ENCODE measurements at places on chromosomes 2 and 18.

- DNase-seq, result no peak
Measured at GRCh38 chr2:241540401-241540770, 18.2 kb upstream of the BOK start.

DNA sequence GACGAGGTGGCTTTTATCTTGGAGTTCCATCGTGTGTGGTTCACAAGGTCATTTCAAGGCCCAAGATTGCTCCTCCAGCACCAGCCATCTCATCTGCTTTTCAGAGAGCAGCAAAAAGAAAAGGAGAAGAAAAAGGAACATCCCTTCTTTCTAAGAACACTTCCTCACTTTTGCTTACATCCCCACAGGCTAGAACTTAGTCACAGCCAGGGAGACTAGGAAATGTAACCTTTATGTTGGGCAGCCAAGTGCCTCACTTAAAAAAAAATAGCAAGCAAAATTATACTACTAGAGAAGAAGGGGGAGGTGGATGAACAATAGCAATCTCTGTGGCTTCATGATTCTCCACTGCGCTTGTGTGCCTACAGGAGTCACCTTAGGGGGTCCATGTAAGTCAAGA, 141.8 kb downstream of the SMAD2 start:
- DNase-seq, result no peak

GRCh38 chr2:239806758-239807434, 218.2 kb downstream of the NDUFA10 start:
- DNase-seq, result no peak

- no peak for DNase-seq
Measured at GRCh38 chr18:35949903-35950627, 22.4 kb upstream of the RMP24 start.

- peak; percentile 70 for DNase-seq
Measured at GRCh38 chr2:37389989-37390765, 45.7 kb downstream of the QPCT start.

GRCh38 chr2:62808554-62808953, 103.0 kb downstream of the EHBP1 start:
- no peak for DNase-seq

GRCh38 chr2:173192071-173192470, 116.4 kb downstream of the MAP3K20 start:
- DNase-seq, result no peak

DNA sequence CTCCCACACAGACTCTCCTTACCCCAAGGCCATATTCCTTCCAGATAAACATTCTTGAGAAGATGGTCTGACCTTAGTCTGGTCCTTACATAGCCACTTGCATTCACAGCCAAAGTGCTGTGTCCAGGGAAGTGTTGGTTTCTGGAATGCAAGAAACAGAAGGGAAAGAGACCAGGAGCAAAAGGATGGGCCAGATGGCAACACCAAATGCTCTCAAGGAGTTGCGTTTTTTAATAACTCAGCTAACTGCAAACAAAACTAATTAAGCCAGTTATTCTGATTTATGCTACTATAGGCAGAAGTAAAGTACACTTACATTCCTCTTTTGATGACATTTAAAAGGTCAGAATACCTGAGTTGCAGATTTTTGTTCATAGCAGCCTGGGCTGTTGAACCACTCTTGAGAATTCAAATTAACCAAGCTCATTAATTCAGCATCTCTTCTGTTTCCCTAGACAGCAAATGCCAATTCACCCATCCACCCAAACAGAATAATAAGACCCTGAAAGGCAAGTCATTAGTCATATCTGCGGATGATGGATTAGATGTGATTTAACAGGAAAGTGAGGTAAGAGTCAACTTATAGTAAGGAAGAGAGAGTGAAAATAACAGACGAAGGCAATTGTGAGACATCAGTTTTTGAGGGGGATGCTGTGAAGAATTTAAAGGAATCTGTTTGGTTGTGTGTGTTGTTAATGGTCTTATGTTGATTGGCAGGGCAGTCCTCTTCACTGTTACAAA, 18.8 kb downstream of the CCDC85A start:
- DNase-seq, result no peak

DNA sequence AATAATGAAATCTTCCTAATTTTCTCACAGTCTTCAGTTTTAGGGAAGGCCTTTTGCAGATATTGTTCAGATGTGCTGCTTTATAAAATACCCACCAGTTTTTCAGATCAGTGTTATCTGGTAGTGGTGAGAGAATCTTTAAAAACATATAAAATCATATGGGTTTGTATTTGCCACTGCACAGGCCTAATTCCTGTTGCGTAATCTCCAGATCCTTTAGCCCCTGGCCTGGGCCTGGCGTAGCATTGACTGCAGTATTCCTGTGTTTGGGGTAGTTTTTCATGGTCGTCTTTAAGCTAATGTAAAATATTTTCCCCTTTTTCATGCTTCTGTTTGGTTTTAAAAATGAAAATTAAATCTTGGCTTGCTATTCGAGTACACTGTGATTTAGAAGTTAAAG, 43.2 kb downstream of the TSHZ1 start:
- no peak for DNase-seq

GRCh38 chr18:28147674-28148171, 29.2 kb downstream of the CDH2 start:
- no peak for DNase-seq

- DNase-seq, result peak; percentile 20
Measured at GRCh38 chr2:10303694-10304378, 1.1 kb downstream of the HPCAL1 start.

GRCh38 chr18:13577091-13577697, 149.2 kb downstream of the FAM210A start:
- DNase-seq, result no peak

GRCh38 chr2:224479826-224480225, 77.9 kb upstream of the FAM124B start:
- no peak for DNase-seq

- no peak for DNase-seq
Measured at GRCh38 chr18:59387687-59388565, 28.9 kb upstream of the LMAN1 start.

DNA sequence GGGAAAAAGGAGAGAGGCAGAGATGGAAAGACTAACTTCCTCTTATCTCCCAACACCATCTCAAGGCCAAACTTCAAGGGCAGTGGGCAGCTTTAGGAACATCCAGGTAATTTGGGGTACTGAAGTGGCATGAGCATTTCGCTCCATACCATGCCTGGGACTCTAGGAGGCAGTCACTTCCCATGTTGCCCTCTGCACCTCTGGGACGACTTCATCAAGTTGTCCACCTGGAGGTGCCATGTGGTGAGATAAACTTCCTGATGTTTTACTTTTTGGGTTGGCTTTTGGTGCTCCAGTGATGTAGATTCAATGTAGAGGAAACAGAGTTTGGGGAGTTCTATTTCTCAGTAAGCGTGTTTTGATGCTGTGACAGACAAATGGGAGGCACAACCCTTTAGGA, 56.3 kb upstream of the UPP2 start:
- no peak for DNase-seq

DNA sequence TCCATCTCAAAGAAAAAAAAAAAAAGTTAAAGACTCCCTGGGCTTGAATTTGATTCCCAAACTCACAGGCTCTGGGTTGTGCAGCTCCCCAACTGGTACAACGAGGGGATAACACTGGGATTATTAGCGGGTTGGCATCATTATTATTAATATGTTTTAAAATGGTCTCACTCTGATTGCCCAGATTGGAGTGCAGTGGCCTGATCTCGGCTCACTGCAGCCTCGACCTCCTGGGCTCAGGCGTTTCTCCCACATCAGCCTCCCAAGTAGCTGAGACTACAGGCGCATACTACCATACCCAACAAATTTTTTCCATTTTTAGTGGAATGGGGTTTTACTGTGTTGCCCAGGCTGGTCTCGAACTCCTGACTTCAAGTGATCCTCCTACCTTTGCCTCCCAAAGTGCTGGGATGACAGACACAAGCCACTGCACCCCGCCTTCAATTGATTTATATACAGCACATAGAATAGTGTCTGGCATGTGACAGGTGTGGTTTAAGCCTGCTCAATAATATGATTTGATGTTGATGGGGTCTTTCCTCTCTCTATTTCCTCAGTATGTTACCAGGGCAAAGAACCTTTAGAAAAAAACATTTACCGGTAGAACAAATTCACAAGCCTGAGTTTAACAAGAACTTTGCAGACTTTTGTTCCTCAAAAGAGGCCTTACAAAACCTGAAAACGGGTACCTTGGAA, 12.2 kb downstream of the MYCN start:
- no peak for DNase-seq

DNA sequence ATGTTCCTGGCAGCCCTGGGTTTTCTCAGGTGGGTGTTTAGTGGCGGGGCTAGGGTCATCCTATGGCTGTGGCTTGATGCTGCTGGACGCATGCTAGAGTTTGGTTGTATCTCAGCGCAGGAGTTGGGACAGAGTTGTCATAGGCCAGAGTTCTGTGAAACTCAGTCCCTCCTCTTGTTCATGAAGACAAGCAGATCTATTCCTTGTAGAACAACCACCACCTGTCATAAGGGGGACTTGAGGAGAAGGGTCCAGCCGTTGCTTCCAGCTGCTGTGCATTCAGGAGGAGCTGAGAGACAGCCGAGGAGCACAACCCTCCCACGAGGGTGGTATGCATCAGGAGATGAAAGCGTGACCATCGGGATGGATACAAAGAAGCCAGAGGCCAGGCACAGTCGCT, 26.4 kb downstream of the DCDC2C start:
- DNase-seq, result no peak

- DNase-seq, result no peak
Measured at GRCh38 chr18:7958081-7958896, 391.2 kb downstream of the PTPRM start.

- no peak for DNase-seq
Measured at GRCh38 chr2:183000846-183001245, 37.4 kb downstream of the NCKAP1 start.

GRCh38 chr2:8300216-8300615, 381.6 kb upstream of the ID2 start:
- no peak for DNase-seq

DNA sequence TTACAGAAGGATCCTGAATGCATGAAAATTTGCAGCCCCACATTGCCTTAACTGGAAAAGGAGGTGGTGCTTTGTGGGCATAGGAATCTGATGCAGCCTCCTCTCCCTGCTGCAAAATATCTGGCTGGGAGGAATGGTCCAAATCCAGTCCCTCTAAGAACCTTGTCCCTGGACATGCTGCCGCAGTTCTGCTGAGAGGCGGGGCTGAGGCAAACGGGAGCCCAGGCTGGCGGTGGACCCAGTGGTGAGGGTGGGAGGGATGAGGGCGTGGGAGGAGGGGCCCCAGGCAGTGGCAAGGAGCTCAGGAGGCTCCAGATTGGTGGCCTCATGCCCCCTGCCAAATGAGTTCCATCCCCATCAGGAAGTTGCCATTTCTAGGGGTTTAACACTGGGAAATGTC, 36.2 kb downstream of the ZAP70 start:
- no peak for DNase-seq

- DNase-seq, result no peak
Measured at GRCh38 chr2:64634345-64635267, 19.1 kb downstream of the SERTAD2 start.

GRCh38 chr2:233248999-233249398, 2.5 kb upstream of the ATG16L1 start:
- DNase-seq, result no peak

GRCh38 chr2:57891086-57891712, 155.4 kb upstream of the VRK2 start:
- no peak for DNase-seq

GRCh38 chr2:239819974-239820555, 205.1 kb downstream of the NDUFA10 start:
- no peak for DNase-seq

- DNase-seq, result no peak
Measured at GRCh38 chr2:133390156-133390555, 178.1 kb downstream of the NCKAP5 start.

- DNase-seq, result no peak
Measured at GRCh38 chr2:62578803-62579640, 73.0 kb upstream of the TMEM17 start.

GRCh38 chr2:67564076-67564475, 166.9 kb downstream of the ETAA1 start:
- no peak for DNase-seq

DNA sequence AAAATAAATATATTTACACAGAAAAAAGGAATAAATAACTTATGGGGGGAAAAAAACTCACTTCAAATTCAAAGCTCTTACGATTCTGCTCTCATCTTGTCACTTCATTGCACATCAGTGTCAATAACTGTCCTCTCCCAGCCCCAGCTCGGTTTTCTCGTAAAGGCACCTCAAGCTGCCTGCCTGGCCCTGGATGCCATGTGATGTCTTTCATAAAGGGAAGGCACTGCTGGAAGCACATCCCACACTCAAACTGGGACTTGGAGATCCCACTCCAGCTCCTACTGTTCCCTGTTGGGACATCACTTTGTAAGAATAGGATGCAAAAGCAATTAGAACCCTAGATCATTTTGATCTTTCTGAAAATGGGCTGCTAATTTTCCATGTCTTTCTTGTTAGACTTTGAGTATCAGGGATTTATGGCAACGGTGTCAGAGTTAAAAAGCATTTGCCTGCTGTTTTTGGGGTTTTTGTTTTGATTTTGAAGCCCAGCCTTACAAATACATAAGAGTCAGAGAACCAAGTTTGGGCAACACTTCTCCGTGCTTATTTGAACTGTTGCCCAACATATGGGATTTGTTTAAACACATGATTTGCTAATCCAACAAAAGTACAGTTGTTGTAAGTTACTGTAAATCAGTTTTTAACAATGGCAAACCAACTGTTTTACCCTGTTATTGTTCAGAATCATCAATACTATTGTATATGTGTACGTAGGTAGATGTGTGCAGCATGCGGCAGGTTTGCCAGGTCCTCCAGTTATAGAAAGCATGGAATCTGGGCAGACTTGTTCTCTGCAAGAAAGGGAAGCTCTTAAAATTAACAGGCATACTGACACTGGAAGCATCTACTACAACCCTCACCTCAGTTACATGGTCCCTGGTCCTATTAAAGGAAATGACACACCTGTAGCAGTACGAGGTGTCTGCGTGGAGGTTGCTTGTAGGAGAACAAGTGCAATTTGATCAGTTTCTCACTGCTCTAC, 20.6 kb downstream of the SERTAD2 start:
- no peak for DNase-seq

- DNase-seq, result no peak
Measured at GRCh38 chr2:153222231-153223165, 256.1 kb downstream of the RPRM start.

DNA sequence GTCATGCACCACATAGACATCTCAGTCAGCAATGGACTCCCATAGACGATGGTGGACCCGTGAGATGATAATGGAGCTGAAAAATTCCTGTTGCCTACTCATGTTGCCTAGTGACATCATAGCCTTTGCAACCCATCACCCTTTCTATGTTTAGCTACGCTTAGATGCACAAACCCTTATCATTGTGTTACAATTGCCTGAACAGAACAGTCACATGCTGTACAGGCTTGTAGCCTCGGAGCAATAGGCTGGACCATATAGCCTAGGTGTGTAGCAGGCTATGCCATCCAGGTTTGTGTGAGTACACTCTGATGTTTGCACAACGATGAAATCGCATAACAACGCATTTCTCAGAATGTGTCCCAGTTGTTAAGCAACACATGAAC, 221.6 kb downstream of the ALPK2 start:
- no peak for DNase-seq

- DNase-seq, result no peak
Measured at GRCh38 chr2:85329181-85329651, 1.4 kb upstream of the TGOLN2 start.

Measured in SW 1271 (cell line).